ENCODE measurements at places on chromosomes 12 and 14.
A peak's percentile ranks its signal among the peaks of the same experiment; 100 is the strongest.

DNA sequence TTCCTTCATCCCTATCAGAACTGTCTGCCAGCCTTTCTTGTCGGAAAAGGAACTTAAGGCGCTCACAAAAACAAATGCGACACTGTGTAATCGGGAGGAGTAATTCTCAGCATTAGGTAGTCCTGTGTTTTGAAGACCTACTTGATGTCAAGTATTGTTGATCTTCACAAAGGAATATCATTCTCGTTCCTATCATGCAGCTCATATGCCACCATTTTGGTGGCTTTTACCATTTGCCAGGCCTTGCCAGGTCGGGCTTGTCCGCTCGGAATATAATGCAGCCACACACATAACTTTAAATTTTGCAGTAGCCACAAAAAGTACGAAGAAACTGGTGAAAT is 903 bp upstream of the PPP4R3A start:
- no peak for DNase-seq

DNA sequence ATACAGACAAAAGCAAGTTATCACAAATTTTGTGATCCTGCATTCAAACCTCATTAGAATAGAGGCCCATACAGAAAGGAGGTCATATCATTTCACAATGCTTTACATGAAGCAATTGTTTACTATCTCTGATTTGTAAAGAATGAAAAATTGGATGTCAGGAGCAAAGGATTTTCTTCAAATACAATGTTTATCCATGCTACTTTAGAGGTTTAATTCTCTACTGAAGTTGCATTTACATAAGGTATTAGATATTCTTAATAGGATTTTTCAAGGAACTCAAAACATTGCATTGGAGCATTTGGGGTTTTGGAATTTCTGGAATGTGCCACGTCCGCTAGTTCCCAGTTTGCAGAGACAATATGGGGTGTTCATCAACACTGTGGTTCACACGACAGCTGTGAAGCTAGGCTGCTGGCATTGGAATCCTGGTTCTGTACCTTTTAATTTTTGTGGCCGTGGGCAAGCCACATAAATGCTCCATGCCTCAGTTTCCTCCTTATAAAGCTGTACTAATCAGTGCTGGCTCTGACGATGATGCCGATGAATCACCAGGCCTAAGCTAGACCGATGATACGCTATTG is 174.8 kb downstream of the APAF1 start:
- no peak for DNase-seq

DNA sequence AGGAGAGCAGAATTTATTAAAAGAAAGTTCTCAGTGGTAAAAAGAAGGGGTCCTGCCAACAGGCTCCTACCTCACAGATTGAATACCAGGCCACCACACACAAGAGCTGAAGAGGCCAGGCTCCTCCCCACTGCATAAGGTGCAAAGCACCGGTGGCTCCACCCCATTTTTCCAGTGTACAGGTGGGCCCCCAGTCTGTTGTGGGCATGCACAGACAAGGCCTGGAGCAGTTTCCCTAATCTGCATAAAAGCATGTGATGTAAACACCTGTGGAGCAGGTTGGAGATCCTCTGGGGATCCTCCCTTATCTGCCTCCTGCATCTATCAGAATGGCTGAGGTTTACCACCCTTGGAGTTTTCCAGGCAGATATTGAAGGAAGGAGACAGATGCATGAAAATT is 45.7 kb upstream of the PDZRN4 start:
- no peak for DNase-seq

DNA sequence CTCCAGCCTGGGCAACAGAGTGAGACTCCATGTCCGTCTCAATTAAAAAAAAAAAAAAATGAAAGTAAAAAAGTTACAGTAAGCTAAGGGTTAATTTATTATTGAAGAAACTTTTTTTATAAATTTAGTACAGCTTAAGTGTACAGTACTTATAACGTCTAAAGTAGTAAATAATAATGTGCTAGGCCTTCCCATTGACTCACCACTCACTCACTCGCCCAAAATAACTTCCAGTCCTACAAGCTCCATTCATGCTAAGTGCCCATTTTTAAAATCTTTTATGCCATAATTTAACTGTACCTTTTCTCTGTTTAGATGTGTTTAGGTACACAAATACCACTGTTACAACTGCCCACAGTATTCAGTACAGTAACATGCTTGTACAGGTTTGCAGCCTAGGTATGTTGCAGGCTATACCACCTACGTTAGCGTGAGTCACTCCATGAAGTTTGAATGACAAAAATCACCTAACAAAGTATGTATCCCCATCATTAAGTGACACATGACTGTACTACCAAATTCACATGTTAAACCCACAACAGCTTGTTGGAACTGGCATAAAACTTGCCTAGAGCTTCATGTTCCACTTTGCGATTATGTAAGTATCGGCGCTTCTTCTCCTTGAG is 10.7 kb downstream of the KANSL2 start:
- DNase-seq, result no peak

DNA sequence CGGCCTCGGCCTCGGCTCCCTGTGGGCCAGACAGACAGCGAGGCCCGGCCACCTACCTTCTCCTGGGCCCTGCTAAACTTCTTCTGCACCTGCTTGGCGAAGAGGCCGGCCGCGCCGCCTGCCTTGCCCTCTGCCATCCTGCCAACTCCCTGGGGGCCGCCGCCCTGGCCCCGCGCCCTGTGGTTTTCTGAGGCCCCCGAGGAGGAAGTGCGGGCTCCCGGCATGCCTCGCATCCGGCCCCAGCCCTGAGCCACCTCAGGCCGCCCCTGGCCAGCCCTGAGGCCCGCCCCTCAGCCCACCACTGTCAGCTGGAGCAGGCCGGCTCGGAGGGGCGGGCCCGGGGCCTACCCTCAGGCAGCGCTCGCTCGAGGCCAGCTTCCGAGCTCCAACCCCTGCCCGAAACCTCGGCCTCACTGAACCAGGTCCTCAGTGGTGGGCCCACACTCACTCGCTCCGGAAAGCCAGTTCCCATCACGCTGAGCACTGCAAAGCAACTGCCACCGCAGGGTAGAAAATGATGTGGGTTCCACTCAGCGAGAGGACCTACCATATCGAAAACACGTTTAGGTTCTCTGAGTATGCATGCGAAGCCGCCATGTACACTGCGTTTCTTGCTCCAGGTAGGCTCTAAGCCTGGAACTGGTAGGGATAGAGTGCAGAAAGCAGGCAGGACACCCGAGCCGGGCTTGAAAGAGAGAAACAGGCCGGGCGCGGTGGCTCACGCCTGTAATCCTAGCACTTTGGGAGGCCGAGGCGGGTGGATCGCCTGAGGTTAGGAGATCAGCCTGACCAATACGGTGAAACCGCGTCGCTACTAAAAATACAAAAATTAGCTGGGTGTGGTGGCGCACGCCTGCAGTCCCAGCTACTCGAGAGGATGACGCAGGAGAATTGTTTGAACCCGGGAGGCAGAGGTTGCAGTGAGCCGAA is at the start of gene BIN2:
Gene BIN2, minus strand, starts transcription at position 209 of the 930 bp plus-strand sequence. Its CDS starts 72 bp downstream, at position 137.
- DNase-seq, result no peak

DNA sequence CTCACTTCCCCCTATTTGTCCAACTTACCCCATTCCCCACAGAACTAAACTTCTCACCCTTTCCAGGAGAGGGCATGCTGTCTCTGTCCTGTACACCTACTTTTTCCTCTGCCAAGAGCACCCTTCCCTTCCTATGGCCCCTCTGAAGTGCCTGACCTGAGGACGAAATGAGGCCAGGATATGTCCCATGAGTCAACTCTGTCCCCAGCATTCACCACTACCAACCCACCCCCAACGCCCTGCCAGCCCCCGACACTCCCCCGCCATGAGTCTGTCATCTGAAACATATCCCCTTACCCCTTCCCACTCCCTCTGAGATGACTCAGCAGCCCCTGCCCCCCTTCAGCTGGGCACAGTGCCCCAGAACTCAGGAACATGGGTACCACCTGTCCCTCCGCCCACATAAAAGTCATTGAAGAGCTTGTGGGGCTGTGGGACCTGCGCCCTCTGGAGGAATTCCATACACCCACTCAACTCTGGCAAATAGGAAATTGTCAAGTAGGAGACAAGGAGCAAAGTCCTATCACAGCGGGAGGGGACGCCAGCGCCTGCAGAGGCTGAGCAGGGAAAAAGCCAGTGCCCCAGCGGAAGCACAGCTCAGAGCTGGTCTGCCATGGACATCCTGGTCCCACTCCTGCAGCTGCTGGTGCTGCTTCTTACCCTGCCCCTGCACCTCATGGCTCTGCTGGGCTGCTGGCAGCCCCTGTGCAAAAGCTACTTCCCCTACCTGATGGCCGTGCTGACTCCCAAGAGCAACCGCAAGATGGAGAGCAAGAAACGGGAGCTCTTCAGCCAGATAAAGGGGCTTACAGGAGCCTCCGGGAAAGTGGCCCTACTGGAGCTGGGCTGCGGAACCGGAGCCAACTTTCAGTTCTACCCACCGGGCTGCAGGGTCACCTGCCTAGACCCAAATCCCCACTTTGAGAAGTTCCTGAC is 26.3 kb downstream of the ITGA7 start:
- peak; percentile 20 for DNase-seq

DNA sequence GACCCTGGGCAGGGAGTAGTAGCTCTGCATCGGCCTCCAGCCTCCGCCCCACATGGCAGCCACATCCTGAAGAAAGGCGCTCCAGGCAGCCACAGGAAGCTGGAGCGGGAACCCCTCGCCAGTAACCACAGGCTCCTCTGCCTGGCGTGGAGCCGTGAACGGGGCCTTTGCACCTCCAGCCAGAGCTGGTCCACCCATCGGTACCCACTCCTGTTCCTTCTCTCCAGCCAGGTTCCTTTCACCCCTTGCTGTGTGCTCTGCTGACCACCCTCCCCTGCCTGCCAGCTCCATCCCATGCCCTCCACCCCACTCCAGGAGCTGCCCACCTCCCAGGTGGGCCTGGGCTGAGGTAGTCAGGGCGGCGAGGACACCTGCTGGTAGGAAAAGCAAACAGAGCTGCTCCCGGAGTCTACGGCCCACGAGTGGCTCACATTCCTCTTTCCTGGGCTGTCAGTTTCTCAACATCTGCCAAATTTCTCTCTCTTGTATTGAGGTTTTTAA is 2.7 kb downstream of the TGFB3 start:
- DNase-seq, result peak; percentile 59

- peak; percentile 60 for DNase-seq
These were observed 341.4 kb downstream of the ADAMTS20 start for GRCh38 chr12:43210485-43211192.

- no peak for DNase-seq
These were observed 566 bp upstream of the PRDM4 start for GRCh38 chr12:107761502-107761904.

GRCh38 chr12:11805043-11805442 is 155.6 kb downstream of the ETV6 start:
- DNase-seq, result no peak

- DNase-seq, result no peak
These were observed 293.4 kb downstream of the EGLN3 start for GRCh38 chr14:33657476-33657875.

DNA sequence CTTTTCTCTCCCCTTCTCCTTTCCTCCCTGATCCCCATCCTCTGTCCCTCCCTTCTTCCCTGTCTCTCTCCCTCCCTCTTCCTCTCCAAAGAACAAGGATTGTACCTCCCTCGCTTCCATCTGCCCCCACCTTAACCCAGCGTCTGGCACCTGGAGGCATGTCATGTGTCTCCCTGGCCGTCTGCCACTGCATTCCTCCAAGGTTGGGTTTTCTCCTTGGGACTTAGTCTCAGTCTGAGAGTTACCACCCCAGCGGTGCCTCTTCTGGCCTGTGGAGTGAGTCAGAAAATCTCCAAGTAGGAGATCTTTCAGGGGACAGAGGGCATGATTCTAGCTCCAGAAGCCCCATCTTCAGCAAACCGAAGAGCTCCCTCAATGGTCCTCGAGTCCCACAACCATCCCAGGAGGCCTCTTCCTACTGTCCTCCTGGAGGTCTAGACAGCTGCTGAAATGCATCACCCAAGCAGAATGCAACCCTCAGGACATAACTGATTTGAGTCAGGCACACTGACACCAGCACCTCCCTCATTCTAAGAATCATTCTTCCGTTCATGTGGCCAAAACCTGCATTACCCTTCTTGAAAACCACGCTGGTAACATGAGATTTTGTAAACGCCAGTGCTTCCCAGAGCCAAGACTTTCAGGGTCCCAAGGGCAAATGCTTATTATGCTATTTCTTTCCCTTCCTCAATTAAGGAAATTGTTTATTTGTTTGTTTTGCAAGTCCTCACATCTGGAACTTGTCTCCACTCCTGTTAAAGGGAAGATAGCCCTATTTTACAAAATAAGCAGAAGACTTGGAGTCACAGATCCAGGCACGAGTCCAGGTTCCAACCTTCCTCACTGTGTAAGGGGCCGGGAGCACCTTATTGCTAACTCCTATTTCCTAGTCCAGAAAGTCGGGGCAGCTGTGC is 463.2 kb downstream of the BCL11B start:
- no peak for DNase-seq

GRCh38 chr12:108614041-108614440 is 16.2 kb upstream of the TMEM119 start:
- DNase-seq, result no peak

DNA sequence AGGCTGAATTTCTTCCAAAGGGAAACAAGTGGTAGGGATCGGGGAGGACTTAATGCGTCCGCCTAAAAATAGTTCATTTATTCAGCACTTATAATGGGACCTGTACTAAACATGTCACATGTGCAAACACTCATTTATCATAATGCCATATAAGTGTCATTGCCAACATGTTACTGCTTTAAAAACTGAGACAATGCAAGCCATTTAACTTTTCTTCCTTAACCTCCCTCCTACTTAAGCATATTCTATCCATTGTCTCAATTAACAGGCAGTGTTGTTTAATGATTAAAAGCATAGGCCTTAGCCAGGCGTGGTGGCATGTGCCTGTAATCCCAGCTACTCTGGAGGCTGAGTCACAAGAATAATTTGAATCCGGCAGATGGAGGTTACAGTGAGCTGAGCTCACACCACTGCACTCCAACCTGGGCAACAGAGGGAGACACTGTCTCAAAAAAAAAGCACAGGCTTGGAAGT is 13.5 kb upstream of the SCFD1 start:
- DNase-seq, result peak; percentile 24

DNA sequence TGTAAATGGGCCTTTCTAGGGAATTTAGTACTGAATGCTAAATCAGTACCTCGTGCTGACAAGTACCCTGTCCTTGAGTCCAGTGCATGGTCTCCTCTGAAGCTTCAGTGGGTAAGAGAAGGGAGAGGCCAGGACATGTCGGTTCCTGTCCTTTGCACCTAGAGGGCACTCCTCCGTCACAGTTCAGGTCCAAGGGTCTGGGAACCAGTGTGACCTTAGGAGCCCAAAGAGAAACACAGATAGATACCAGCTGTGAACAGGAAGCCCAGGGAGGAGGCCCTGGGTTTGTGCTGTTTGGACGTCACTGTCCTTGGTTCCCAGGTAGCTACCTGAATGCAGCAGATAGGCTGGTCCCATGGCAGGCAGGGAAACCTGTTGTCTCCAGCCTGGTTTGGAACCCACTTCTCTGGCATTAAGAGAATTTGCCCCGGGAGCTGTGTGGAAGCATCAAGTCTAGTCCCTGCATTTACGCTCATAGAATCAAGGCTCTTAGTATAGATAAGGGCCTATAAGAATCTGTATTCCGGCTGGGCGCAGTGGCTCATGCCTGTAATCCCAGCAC is 3.9 kb upstream of the FGF23 start:
- DNase-seq, result no peak

- peak; percentile 51 for DNase-seq
These were observed 53.9 kb upstream of the DCD start for GRCh38 chr12:54701940-54702592.

All from fibroblast of villous mesenchyme (primary cell).